Activated naive CD4-positive, alpha-beta T cell treated with Interleukin-2 at 50 U/mL for 16 hours (primary cell): ENCODE measurements at places on chromosomes 5 and 9.
A peak's percentile ranks its signal among the peaks of the same experiment; 100 is the strongest.

- no peak for DNase-seq
These were observed 30.3 kb upstream of the INSYN2B start for GRCh38 chr5:170010595-170010994.

DNA sequence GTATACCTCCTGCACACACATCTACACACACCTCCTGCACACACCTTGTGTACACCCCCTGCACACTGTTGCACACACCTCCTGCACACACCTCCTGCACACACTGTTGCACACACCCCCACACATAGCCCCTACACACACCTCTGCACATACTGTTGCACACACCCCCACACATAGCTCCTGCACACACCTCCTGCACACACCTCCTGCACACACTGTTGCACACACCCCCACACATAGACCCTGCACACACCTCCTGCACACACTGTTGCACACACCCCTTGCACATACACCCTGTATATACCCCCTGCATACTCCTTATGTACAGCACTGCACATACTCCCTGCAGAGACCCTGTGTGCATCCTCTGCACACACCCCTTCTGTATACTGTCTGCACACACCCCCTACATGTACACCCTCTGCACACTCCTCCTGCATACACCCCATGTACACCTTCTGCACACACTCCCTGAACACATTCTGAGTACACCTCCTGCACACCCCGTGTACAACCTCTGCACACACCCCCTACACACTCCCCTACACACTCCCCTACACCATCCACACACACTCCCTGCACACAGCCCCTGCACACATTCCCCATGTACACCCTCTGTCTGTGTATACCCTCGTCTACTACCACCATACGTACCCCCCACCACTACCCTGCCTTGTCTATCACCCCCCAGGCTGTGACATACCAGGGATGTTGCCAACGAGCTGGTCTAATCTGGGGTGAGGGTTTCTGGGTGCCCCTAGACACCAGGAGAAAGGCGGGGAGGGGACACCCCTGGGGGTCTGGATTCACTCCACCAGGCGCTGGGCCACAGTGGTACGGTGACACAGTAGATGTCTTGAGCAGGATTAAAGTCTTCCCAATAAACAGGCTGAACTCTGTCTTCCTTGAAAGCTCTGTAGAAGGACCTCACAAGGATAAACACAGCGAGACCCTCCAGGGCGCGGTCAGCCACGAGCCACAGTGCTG, 1.1 kb upstream of the CEP72 start:
- no peak for DNase-seq

DNA sequence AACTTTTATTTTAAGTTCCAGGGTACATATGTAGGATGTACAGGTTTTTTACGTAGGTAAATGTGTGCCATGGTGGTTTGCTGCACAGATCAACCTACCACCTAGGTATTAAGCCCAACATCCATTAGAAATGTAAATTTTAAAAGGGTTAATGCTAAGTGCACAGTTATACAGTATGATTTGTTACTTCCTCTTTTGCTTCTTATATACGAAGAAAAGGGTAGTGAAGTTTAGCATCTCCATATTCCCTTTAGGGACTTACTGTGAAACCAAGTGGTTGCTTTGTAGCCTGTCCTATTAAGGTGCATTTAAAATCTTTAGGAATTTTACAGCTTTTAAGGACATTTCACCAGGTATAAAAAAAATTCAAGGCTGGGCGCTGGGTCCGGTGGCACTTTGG, 46.4 kb downstream of the RBM27 start:
- no peak for DNase-seq

- no peak for DNase-seq
These were observed 441.1 kb downstream of the EBF1 start for GRCh38 chr5:158658446-158659230.

GRCh38 chr5:72697622-72698021, 118.8 kb upstream of the TNPO1 start:
- DNase-seq, result no peak

GRCh38 chr9:88775037-88775471, 216.2 kb upstream of the S1PR3 start:
- no peak for DNase-seq

DNA sequence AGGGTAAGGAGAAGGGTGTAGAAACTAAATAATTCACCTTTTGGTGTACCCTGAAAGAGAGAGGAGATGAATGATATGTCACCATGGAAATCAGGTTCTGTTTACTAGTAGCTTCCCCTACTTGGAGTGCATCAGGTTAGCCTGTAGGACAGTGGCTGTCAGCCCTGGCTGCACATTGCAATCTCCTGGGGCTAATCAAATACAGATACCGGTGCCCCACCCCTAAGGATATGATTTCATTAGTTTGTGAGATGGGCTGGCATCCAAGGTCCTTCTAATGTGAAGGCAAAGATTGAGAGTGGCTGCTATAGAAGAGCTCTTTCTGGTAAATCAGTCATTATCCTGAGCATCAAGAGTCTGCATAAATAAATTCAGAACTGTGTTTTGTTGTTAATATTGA, 47.2 kb downstream of the INSYN2B start:
- no peak for DNase-seq

DNA sequence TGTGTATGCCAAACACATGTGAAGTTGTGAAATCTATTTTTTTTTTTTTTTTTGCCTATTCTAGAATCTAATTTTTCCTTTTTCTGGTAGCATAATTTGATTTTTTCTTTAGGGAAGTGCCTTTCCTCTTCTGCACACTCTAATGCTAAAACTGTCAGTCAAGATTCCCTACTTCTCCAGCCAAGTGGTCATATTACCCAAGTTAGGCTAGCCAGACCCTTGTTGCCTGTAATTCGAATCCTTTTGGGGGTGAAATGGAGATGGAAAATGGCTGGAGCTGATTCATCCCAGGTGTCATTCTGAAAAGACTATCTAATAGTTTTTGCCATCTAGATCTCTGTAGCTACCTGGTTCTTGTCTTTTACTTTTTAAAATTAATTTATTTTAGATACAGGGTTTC, 24.8 kb upstream of the UBAP1 start:
- no peak for DNase-seq

DNA sequence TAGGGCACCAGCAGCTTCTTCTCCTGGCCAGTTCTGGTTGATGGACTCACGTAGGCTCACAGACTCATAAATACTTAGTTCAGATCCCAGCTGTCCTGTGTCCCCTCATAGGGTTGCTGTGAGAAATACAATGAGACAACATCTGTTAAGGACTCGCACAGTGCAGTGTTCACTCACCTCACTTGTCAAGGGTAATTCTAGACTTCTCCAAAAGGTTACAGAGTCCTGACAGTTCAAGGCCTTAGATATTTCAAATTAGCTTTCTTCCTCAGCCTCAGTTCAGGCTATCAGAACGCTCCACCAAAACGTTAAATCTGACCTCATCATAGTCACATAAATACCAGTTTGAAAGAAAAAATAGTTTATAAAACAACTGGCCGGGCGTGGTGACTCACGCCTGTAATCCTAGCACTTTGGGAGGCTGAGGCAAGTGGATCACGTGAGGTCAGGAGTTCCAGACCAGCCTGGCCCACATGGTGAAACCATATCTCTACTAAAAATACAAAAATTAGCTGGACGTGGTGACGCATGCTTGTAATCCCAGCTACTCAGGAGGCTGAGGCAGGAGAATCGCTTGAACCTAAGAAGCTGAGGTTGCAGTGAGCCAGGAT, 106.3 kb downstream of the UGCG start:
- DNase-seq, result no peak

DNA sequence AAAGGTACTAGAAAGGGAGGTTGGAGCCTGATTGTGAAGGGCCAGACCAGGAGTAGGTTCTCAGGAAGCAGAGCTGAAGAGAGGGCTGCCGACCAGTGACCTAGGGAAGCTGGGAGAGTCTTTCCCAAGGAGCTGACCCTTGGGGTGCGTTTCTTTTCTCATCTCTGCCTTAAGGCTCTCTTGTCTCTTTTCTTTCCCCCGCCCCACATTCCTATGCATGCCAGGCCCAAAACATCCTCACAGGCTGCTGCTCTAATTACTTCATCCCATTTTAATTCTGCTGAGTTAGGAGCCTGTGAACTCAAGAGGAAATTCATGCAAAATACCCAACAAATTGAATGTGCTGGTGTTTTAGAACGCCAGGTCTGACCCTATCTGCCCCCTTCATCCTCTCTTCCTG, 46.9 kb upstream of the HSPA9 start:
- no peak for DNase-seq

DNA sequence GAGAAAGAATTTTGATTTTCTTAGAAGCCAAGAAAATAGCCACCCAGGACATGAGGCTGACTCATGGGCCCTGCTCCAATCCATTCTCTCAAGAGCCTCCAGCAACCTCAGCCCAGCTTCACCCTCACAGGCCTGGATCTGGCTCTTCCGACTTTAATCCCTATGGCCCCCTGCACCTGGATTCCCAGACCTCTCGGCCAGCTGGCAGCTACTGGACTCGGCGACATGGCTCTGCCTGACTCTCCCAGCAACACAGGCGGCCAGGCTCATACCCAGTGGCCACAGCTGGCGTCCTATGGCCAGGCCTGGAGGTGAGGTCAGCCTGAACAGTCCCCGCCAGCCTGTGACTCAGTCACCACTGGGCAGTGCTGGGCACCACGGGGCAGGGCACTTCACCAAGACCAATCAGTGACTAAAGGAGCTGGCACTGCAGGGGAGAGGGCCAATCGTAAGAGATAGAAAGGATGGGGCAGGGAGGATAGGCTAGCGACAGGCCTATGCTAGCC, 6.2 kb upstream of the PDLIM4 start:
- DNase-seq, result peak; percentile 0

DNA sequence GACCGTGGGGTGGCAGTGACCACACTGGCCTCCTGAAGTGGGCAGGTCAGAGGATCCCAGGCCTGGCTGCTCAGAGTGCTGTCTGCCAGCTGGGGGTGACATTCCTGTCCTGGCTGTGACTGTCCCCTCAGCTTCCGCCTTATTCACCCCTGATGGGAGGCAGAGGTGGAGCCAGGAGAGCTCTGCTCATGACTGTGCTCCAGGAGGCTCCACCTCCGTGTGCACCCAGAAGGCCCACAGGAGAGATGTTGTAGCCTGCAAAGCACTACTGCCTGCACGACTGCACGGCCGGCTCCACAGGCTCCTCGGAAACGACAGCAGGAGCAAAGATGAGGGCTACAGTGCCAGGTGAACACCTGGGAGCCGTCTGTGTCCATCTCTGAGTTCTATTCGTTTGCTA, 60.9 kb downstream of the ROPN1L start:
- no peak for DNase-seq

DNA sequence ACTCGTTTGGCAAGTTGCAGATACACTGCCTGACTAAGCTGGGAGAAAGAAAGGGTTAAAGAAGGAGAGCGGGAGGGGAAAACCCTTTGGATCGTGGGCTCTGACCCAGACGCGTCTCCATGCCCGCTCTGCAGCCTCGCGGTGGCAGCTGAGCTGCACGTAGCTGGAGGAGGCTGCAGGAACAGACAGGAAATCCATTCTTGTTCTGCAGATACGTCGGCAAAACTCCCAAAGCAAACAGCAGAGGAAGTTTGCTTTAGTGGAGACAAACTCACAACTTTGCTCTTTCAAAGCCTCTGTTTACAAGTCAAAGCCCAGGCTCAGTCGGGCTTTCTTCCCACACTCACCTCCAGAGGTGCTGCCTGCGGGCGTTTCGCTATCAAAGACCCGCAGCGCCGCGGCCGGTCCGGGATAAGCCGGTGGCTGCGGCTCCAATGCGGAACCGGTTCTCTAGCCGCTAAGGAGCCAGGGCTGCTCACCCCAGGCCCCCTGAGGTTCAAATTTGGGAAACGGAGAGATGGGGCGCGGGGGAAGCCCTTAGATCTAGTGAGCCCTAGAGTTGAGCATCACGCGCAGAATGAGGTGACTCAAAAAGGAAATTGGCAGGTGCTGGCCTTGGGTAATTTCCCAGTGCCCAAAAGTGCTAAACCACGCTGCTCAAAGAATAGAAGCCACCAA, 60.7 kb downstream of the MAT2B start:
- DNase-seq, result peak; percentile 32

- DNase-seq, result no peak
These were observed 144.8 kb upstream of the ADCY2 start for GRCh38 chr5:7251132-7251531.

DNA sequence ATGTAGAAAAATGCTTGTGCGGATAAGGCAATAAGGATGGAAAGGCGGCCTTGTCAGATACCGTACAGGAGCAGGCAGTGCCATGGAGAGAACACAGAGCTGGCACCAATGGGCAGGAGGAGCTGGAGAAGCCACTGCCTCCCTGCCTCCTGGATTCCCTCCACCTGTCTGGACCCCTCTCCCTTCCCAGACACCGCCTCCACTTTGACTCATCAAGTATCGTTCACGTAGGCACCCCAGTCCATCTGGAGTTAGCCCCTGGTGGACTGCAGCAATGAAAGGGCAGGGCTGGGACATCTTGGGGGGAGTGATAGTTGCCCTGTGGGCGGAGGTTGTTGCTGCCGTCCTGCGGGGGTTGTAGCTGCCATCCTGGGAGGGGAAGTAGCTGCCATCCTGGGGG, 232.0 kb downstream of the ROR2 start:
- DNase-seq, result no peak

DNA sequence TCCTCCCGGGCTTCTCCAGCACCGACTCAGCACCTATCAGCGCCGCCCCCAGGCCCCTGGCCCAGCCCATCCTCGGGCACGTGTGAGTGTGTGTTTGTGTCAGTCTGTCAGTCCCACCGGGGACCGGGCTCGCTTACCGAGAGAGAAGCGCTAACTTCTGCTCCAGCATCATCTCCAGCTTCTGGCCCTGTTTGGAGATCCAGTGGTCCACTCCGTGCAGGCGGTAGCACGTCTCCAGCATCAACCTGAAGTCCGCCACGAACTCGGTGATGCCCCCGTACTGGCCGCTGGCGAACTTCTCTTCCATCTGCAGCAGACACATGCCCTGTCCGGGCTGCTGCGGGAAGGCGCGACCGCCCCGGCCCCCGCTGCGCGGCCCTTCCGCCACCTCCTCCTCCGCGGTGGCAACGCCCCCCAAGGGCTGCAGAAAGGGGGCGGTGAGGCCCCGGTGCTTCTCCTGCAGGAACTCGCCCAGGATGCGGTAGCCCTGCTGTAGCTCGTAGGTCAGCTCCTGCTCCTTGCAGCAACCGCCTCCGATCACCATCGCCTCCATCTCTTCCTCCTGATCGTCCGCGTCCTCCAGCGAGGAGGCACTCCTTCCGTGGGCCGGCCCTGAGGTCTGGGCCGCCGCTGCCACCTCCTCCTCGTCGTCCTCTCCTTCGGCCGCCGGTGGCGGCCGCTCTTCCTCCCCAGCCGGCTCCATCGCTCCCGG, 8.2 kb downstream of the RANBP6 start:
- DNase-seq, result peak; percentile 97

GRCh38 chr9:135076143-135076875, 11.2 kb upstream of the OLFM1 start:
- no peak for DNase-seq

GRCh38 chr5:141681695-141682641, at the start of gene ARAP3:
Gene ARAP3, minus strand, starts transcription at chr5:141682230. Its CDS starts 1,744 bp downstream, at chr5:141680486.
- peak; percentile 51 for DNase-seq
